Activated T-cell treated with anti-CD3 and anti-CD28 coated beads, Interleukin-2, amount 50 U/mL, for 72 hours (primary cell): ENCODE measurements at places on chromosomes 16 and 17. TPM values are rescaled to one million over a fixed set of nuclear protein-coding genes. Genes with fewer than 3 reads are reported as not detected.
A peak's percentile ranks its signal among the peaks of the same experiment; 100 is the strongest.

The PPP1R27 gene
- total RNA-seq, result not detected

The APOBR gene
- 3.2 TPM for total RNA-seq

The NUPR1 gene
- total RNA-seq, result not detected

The TBX4 gene
- total RNA-seq, result not detected

The C17orf50 gene
- not detected for total RNA-seq

The NHLRC4 gene
- 1.4 TPM for total RNA-seq

The MYL4 gene
- not detected for total RNA-seq

DNA sequence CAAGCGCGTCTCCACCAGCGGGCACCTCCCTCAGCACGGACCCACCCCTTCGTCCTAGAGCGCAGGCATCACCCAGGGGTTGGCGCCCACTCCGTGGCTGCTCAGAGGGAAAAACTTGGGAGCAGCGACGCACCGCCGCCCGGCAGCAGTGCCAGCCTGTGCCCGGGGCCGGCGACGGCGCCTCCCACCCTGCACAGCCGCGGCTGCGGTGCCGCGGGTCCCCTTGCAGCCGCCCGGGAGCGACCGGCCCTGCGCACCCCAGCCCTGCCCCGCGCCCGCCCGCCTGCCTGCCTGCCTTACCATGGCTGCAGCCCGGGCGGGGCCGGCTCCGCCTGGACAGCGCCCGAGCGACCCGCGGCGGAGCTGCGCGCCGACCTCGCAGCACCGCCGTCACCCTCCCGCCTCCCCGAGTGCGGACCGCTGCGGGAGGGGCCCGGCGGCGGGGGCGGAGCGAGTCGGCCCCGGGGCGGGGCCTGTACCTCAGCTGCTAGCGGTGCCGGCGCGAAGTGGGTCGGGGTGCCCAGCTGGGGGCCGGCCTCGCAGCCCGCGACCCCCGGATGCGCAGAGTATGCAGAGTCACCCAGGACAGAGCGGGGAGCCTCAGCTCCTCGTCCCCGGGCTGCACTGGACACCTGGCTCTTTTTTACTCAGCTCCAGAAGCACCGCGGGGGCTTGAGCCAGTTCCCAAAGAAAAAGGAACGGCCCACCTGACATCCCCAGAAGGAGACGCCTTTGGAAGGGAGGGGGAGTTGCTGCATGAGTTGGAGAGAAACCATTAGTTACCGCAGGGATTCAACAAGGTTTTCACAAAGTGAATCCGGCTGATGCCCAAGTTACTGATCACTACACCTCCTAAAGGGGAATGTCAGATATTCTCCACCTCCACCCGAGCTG lies 17.5 kb upstream of the MTMR4 start:
- H3K27ac ChIP-seq, result no peak overlapping the region
- H3K4me3 ChIP-seq, result peak overlapping the region; percentile 58
- H3K36me3 ChIP-seq, result no peaks in the 10 kb centered on the region

DNA sequence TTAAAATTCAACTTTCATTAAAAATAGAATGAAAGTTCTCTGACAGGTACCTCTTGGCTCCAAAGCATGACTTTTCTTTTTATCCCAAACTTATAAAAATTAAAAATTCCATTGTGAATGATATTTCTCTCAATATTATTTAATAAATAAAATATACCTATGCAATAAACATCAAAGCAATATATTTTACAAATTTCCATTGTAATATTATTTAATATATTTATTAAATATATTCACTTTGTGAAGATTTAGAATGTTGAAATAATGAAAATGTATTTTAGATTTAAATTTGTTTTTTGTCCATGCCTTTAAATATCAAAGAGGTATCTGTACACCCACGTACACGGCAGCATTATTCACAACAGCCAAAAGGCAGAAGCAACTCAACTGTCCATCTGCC lies 147.8 kb downstream of the CEP112 start:
- no peak for DNase-seq
- H3K27ac ChIP-seq, result no peak overlapping the region
- H3K4me3 ChIP-seq, result no peak overlapping the region
- H3K36me3 ChIP-seq, result no peaks in the 10 kb centered on the region
- H3K4me1 ChIP-seq, result no peaks in the 10 kb centered on the region
- H3K27me3 ChIP-seq, result no peaks in the 10 kb centered on the region

DNA sequence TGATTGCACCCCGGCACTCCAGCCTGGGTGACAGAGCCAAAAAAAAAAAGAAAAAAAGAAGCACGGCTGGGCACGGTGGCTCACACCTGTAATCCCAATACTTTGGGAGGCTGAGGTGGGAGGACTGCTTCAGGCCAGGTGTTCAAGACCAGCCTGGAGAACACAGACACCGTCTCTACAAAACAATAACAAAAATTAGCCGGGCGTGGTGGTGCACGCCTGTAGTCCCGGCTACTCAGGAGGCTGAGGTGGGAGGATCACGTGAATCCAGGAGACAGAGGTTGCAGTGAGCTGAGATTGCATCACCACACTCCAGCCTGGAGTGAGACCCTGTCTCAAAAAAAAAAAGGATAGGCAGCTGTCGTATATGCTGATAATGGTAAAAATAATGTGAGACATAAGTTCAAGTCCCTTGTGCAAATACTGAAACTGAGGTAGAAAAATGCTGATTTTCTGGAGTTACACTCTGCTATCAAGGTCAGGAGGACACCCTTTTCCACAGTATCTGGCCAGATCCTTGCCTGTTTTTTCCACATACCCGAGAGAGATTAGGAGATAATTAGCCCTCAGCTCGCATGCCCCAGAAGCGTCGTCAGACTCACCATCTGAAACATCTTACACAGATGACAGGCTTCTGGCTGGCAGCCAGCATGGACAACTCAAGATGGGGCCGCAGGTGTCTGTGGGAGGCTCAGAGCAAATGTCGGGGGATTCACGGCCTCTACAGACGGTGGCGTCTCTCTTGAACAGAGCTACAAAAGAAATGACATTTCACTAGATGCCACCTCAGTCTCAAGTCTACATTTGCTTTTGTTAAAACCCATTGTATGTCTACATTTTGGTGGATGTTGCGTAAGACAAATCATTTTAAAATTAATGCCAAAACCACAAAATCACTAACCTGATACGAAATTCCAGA lies 36.8 kb downstream of the WDR45B start:
- H3K27me3 ChIP-seq, result no peaks in the 10 kb centered on the region
- H3K27ac ChIP-seq, result no peak overlapping the region
- H3K4me1 ChIP-seq, result no peaks in the 10 kb centered on the region
- no peak overlapping the region for H3K4me3 ChIP-seq

- no peak overlapping the region for H3K27ac ChIP-seq
- no peak for DNase-seq
- no peaks in the 10 kb centered on the region for H3K4me1 ChIP-seq
- no peaks in the 10 kb centered on the region for H3K27me3 ChIP-seq
Measured at GRCh38 chr16:62970851-62971250, 934.6 kb upstream of the CDH8 start.

- no peaks in the 10 kb centered on the region for H3K27me3 ChIP-seq
- H3K4me3 ChIP-seq, result no peak overlapping the region
- H3K4me1 ChIP-seq, result peaks cover 31% of the 10 kb centered on the region
- H3K27ac ChIP-seq, result no peak overlapping the region
- DNase-seq, result no peak
- peaks cover 10% of the 10 kb centered on the region for H3K36me3 ChIP-seq
Measured at GRCh38 chr16:27303256-27304100, 10.3 kb upstream of the IL4R start.

DNA sequence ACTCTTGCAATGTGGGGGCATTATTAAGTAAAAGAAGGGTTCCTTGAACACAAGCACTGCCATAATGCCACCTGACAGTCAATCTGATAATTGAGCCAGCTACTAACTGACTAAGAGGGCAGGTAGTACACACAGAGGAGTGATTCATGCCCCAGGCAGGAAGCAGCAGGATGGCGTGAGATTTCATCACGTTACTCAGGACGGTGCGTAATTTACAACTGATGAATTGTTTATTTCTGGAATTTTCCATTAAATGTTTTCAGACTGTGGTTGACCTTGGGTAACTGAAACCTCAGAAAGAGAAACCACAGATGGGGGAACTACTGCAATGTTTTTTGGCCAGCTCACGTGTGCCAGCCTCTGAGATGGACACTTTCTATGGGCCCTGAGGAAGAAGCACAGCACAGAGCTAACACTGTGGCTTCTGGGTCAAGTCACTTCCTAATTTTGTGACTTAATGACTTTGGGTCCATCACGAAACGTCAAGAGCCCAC lies 46.7 kb downstream of the C17orf67 start:
- peaks cover 58% of the 10 kb centered on the region for H3K4me1 ChIP-seq
- peak overlapping the region; percentile 98 for H3K27ac ChIP-seq
- H3K27me3 ChIP-seq, result peaks cover 2% of the 10 kb centered on the region
- peak; percentile 76 for DNase-seq

DNA sequence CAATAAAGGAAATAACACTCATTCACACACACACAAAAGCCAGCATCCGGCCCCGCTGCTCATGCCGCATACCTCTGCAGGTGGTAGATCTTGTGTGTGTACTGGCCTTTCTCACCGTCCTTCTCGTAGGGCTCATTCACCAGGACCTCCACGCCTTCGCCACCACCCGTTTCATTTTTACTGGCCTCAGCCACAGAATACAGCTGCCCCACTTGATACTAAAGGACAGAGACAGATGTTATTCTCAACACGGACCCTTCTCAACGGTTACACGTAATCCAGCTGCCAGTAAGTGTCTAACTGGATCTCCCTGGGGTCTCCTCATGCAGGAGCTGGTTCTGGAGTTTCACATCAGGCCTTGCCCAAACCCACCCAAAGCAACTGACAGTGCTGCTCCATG lies 9.7 kb downstream of the PITPNA start:
- no peaks in the 10 kb centered on the region for H3K27me3 ChIP-seq
- DNase-seq, result no peak
- no peak overlapping the region for H3K27ac ChIP-seq
- H3K4me1 ChIP-seq, result no peaks in the 10 kb centered on the region

DNA sequence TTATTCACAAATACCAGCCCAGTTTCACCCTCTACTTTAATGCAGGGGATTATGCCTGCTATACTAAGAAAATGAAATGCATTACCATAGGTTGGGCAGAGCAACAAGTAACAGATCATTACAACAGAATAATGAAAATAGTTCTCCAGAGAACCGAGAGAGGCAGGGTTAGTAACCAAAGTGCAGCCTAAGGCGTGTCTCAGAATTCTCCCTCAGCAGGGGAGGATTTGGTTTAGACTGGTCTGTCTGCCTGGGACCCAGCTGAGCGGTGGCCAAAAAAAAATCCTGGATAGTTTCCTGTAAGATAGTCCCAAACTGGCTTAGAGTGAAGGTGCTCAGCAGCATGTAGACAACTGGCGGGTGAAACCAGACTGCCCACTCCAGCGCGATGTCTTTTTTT lies 30.8 kb upstream of the ADCY7 start:
- H3K36me3 ChIP-seq, result no peaks in the 10 kb centered on the region
- H3K27me3 ChIP-seq, result no peaks in the 10 kb centered on the region
- H3K4me1 ChIP-seq, result peaks cover 6% of the 10 kb centered on the region
- H3K4me3 ChIP-seq, result no peak overlapping the region

DNA sequence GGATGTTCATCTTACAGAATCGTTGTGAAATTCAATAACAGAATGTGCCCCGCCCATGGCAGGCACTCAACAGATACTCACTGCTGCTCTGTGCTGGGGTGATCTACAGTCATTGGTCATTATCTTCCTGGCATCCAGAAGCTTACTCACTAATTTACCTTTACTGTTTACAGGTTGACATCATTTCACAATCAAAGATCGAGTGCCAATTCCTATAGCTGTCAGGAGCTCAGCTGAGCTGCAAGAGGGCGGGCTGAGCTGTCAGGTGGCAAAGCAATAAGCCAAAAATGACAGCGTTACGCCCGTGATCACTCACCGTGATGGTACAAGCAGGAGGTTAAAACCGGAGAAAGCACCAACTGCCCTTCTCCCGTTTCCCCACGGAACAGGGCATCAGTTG lies 51.2 kb downstream of the LITAF start:
- H3K36me3 ChIP-seq, result no peaks in the 10 kb centered on the region
- no peak overlapping the region for H3K4me3 ChIP-seq
- DNase-seq, result no peak
- no peaks in the 10 kb centered on the region for H3K27me3 ChIP-seq
- H3K27ac ChIP-seq, result no peak overlapping the region

GRCh38 chr16:14658063-14658462 lies 25.3 kb downstream of the BFAR start:
- peaks cover 22% of the 10 kb centered on the region for H3K36me3 ChIP-seq
- DNase-seq, result no peak
- H3K4me1 ChIP-seq, result no peaks in the 10 kb centered on the region
- no peaks in the 10 kb centered on the region for H3K27me3 ChIP-seq
- H3K4me3 ChIP-seq, result no peak overlapping the region

GRCh38 chr16:19294156-19294649 lies 8.7 kb downstream of the CLEC19A start:
- peak overlapping the region; percentile 1 for H3K27ac ChIP-seq
- peak overlapping the region; percentile 68 for H3K4me3 ChIP-seq
- DNase-seq, result peak; percentile 56

GRCh38 chr17:14306596-14306995 lies 5.7 kb downstream of the HS3ST3B1 start:
- no peak for DNase-seq
- H3K36me3 ChIP-seq, result peaks cover 4% of the 10 kb centered on the region
- H3K27ac ChIP-seq, result no peak overlapping the region
- no peak overlapping the region for H3K4me3 ChIP-seq

- no peak for DNase-seq
- no peaks in the 10 kb centered on the region for H3K36me3 ChIP-seq
- H3K27ac ChIP-seq, result no peak overlapping the region
- H3K4me1 ChIP-seq, result no peaks in the 10 kb centered on the region
- no peaks in the 10 kb centered on the region for H3K27me3 ChIP-seq
Measured at GRCh38 chr17:46875849-46876352, 24.5 kb downstream of the WNT9B start.

GRCh38 chr16:49491771-49492761 lies 118.5 kb downstream of the C16orf78 start:
- no peaks in the 10 kb centered on the region for H3K4me1 ChIP-seq
- H3K4me3 ChIP-seq, result no peak overlapping the region
- no peaks in the 10 kb centered on the region for H3K27me3 ChIP-seq
- no peaks in the 10 kb centered on the region for H3K36me3 ChIP-seq
- no peak overlapping the region for H3K27ac ChIP-seq

GRCh38 chr17:64781014-64781756 lies 119.1 kb upstream of the SMURF2 start:
- peak; percentile 60 for DNase-seq
- H3K36me3 ChIP-seq, result no peaks in the 10 kb centered on the region
- peaks cover 24% of the 10 kb centered on the region for H3K4me1 ChIP-seq
- no peak overlapping the region for H3K27ac ChIP-seq
- H3K27me3 ChIP-seq, result peaks cover 9% of the 10 kb centered on the region
- peak overlapping the region; percentile 61 for H3K4me3 ChIP-seq
